ENCODE measurements at places on chromosomes 5 and 9. TPM values are rescaled to one million over a fixed set of nuclear protein-coding genes. Genes with fewer than 3 reads are reported as not detected.

The FBXO38 gene
- 61.3 TPM for total RNA-seq

The PCDHGB6 gene
- total RNA-seq: 2.9 TPM

The SPATA31D4 gene
- not detected for total RNA-seq

The DMRT3 gene
- not detected for total RNA-seq

The ADRB2 gene
- total RNA-seq: 0.34 TPM

The MRPL50 gene
- 12.4 TPM for total RNA-seq

The NR6A1 gene
- 0.69 TPM for total RNA-seq

The PCDHGA10 gene
- total RNA-seq: 4.5 TPM

The SPATA31C1 gene
- not detected for total RNA-seq

The CCL28 gene
- total RNA-seq: 29.5 TPM

The SLC36A2 gene
- total RNA-seq: not detected
